ENCODE measurements at places on chromosomes 1 and 21.

GRCh38 chr1:163745204-163745603, 423.4 kb downstream of the NUF2 start:
- DNase-seq = no peak

DNA sequence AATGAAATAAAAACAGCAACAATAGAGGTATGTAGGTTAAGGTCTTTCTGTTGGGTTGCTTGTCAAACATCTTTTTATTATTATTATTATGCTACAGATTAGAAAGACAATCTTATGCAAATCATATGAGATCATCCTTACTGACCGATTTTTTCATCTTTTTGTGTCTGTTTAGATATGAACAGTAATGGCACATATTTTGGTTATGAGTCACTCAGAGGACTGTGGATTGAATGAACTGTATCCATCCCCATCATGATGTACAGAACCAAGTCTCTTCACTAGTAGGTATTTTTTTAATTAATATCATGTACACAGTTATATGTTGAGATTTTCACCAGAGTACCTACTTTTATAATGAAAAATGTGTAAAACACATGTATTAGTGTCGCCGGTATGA, 159.1 kb downstream of the CHRM3 start:
- DNase-seq = no peak

DNA sequence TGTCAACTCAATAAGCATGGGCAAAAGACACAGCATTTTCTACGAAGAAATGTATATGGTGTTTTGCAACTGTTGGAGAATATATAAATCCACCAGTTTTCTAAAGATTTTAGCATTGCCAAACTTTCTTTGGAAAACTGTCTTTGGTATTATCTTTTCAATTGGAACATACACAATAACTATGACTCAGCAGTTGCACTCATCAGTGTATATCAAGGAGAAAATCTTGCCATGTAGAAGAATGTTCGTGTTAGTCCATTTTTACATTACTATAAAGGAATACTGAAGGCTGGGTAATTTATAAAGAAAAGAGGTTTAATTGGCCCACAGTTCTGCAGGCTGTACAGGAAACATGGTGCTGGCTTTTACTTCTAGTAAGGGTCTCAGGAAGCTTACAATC, 41.1 kb downstream of the PRKAA2 start:
- no peak for DNase-seq

GRCh38 chr21:38227401-38227800, 29.4 kb upstream of the KCNJ15 start:
- no peak for DNase-seq

- DNase-seq = no peak
Measured at GRCh38 chr1:192463661-192464060, 111.9 kb upstream of the RGS1 start.
